Fibroblast of the aortic adventitia (primary cell): ENCODE measurements at places on chromosomes 6 and 20. TPM values are rescaled to one million over a fixed set of nuclear protein-coding genes. Genes with fewer than 3 reads are reported as not detected.

The SLX4IP gene
- 4.0 and 7.0 TPM in 2 replicates for total RNA-seq

The SUMO4 gene
- total RNA-seq, result 3.8 TPM in 1 of 2 replicates, not detected in the other

The CFAP61 gene
- total RNA-seq, result 0.18 TPM in 1 of 2 replicates, not detected in the other

The SPINT3 gene
- not detected in 2 replicates for total RNA-seq

The ATRN gene
- total RNA-seq, result 27.1 and 35.2 TPM in 2 replicates

The JPH2 gene
- total RNA-seq, result under 0.01 and 0.82 TPM in 2 replicates

GRCh38 chr6:41651246-41651961 lies 13.1 kb downstream of the MDFI start:
- DNase-seq, result no peak

- peak; percentile 74 for DNase-seq
Observed at GRCh38 chr6:35691027-35691824, 2.5 kb upstream of the FKBP5 start.

DNA sequence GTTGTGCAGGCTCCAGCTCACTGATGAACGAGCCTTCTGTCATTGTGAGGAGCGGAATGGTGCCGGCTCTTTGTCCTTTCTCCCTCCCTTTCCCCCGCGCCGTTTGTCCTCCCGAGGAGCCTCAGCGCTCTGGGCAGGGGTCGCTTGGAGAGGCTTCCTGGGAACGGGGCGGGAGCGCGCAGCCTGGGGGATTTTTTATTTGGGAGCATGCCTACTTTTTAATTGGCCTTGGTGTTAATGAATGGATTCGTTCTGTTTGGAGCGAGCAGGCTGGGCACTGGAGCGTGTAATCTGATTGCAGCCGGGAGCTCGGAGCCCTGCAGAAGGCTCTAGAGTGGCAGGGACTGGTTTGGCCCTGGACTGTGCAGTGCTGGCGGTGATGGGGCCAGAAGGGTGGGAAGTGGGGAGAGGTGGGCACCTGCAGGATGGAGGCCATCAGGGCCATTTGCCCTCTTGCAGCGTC lies 118.8 kb downstream of the CDH4 start:
- DNase-seq, result no peak

- DNase-seq, result no peak
Observed at GRCh38 chr6:114281496-114281895, 61.3 kb downstream of the HS3ST5 start.

DNA sequence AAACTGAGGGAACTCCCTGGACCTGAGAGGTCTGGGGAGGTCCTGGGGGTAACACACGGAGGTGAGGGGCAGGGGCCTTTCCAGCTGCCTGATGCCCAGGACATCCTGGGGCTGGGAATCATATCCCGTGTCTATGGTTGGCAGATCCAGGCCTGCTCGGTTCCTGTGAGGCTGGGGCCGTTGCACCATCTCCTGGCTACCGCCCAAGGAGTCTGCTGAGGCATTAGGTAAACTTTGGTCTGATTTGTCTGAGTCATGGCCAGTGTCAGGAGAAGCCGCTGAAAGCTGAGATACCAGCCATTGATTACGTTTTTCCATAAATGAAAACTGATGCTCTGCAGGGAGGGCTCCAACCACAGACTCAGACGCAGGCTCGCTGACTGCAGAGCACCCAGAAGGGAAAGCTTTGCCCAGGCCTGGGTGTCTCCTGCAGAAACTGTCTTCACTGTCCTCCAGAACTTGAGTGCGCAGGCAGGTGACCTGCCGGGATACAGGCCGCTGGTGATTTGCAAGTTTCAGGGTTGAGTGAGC lies 14.2 kb downstream of the TRAF3IP2 start:
- DNase-seq, result peak; percentile 100

GRCh38 chr20:15703171-15703911 lies 869.9 kb downstream of the KIF16B start:
- DNase-seq, result peak; percentile 2

GRCh38 chr6:5078121-5078669 lies 6.9 kb upstream of the PPP1R3G start:
- DNase-seq, result no peak

GRCh38 chr20:8608470-8608869 lies 460.4 kb upstream of the PLCB4 start:
- no peak for DNase-seq

- DNase-seq, result no peak
Observed at GRCh38 chr20:38927902-38928578, 1.8 kb downstream of the FAM83D start.

DNA sequence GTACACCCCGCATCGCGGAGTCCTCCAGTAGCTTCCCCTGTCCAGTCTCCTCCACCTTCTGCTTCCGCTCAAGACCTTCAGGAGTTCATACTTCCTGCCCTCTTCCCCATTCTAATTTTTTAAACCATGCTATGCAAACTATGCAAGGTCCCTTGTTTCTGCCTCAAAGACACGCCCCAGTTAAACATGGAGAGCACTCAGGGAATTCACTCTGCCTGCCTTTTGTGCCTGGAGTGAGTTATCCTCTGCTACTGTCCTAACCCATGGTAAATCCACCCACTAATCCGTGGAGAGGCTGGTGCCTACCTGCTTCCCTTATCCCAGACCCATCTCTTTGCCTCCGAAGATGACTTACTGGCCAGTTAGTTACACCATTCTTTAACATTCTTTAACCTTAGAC lies 473.7 kb upstream of the JARID2 start:
- no peak for DNase-seq

DNA sequence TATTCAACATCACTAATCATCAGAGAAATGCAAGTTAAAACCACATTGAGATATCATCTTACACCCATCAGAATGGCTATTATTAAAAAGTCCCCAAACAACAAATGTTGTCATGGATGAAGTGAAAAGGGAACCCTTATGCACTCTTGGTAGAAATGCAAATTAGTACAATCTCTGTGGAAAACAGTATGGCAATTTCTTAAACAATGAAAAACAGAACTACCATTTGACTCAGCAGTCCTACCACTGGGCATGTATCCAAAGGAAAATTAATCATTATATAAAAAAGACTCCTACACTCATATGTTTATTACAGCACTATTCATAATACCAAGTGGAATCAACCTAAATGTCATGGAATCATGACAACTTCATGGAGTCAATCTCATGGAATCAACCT lies 611.3 kb upstream of the GJE1 start:
- DNase-seq, result peak; percentile 45

DNA sequence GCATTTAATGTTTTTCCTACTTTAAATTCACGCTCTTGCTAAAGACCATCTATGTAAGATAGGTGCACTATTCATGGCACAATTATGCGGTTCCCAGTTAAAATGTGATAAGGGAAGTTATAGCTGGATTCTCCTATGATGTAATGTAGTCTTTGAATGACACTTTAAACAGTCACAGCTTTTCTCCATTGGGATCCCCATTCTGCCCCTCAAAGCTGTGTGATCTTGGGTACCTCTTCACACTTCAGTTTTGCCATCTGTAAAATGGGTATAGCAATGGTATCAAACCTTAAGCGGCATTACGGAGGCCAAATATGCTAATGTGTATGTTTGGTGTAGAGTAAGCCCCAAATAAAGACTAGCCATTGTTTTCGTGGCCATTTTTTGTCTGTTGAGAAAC lies 64.7 kb upstream of the ZNF217 start:
- DNase-seq, result no peak

- peak; percentile 100 for DNase-seq
Observed at GRCh38 chr6:162964488-162965140, 236.8 kb downstream of the PACRG start.

DNA sequence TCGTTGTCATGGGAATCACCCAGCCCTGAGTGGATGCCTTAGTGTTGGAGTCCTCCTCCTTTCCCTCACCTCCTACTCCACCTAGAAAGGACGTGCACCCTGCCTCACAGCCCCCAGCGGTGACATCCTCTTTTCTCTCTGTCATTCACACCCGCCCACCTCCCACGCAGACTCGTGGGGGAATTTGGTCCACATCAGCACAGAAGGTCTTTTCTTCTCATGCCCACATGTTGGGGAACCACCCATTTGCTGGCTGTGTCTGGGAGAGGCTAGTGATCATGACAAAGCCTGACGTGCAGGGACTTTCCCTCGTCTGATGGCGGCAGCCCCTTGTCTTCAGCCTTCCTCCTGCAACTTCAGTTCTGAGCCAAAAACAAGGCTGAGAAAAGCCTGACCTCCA lies 96.0 kb upstream of the CNKSR3 start:
- no peak for DNase-seq

DNA sequence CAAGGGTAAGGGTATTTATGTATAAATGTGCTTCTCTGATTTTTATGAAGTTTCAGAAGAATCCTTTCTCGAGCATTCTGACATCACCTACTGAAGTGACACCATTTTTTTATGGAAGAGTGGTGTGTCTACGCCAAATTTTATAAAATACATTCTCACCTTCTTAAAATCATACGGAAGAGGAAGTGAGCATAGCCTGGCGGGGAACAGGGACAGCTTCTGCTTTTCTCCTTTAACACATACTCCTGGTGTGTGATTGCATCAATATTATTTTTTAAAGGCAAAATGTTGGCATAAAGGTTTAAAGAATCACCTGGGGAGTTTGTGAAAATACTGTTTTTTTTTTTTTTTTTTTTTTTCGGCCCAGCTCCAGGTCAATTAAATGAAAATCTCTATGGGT lies 733.6 kb upstream of the MAN1A1 start:
- DNase-seq, result no peak
